ENCODE measurements at places on chromosomes 12 and 14.

DNA sequence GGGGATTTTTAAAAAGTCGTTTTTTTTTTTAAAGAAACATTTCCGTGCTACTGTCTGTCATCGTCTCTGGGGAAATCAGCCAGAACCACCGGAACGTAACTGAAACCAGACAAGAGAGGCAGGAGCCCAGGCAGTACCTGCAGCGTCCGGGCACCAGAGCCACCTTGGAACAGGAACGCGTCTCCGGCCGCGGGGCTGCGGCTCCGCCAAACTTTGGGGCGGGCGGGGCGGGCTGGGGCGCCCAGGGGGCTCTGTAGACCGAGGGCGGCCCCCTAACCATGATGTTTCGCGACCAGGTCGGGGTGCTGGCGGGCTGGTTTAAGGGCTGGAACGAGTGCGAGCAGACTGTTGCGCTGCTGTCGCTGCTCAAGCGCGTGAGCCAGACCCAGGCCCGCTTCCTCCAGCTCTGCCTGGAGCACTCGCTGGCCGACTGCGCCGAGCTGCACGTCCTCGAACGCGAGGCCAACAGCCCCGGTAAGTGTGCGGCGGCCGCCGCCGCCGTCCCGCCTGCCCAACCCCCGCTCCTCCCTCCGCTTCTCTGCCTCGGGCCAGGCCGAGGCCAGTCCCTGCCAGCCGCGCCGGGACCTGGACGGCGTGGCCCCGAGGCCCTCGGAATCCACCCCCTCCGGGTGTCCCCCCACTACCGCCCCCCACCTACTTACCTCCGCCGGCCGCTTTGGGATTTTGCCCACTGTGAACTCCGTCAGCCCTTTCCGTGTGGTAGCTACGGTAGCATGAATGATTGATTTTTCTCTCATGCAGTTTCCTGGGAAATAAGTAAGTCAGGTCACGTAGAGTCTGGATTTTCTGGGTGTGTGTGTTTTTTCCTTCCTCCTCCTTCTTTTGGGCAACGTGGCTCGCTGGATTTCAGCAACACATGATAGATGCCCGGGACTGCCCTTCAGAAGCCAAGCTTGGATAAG, 972 bp downstream of the SAMD4A start:
- peak; percentile 8 for DNase-seq

GRCh38 chr14:83960832-83961512, 1569.0 kb upstream of the FLRT2 start:
- no peak for DNase-seq

DNA sequence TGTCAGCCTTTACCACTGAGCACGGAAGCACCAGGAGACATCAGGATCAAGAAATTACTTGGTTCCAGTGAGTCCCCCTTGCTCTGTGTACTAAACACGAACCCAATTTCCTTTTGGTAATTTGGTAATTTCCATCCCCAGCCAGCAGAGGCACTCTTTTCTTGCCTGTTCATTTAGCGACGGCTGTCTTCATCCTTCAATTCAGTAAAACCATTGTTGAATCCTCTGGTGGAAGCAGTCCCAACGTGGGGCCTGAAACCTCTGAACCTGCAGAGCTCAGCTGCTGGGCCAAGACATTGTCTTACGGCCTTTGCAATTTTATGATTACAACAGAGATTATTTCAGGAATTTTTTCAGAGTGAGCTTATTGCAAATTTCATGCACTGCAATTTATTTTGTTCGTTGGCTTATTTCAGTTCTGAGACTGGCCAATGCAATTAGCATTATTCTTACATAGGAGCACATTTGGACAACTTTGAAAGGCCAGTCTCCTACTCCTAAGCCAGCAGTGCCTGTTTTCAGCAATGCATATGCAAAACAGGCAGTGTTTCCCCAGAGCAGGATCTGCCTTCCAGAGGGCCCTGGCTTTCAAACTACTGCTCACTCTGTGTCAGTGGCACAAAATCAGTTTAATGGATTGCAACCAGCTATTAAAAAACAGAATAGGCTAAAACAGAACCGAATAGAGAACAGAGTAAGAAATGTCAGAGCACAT, 372.9 kb upstream of the TMEM132C start:
- DNase-seq: no peak

- no peak for DNase-seq
Observed at GRCh38 chr12:27852117-27852516, 72.1 kb upstream of the MANSC4 start.

DNA sequence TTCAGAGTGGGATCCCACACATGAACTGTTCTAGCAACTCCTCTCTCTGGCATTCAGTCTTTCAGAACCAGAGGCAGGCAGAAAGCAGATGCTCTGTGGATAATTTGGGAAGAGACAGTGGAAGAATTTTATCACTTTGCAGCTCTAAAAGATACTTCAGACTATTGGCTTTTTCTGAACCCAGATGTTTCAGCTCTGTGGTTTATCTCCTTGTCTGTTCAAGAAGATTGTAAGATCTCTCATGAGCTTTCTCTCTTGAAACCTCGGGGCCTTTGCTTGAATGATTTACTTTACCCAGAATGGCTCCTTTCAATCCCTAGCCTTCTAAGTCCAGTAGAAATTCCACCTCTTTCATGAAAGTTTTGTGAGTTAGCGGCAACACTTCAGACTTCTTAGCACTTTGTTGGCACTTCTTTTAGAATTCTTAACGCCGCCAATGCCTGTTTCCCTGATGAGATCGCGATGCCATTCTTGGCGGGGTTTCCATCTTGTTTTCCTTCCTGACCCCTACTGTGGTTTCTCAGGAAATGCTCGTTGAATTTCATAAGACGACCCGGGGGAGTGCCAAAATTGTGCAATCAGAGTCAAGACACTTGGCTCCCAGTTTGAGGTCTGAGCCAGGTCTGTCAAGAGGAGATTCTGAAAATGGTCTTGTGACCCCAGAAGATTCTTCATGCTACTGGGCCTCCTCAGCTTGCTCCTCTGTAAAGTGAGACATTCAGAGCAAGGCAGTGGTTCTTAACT, 107.0 kb upstream of the PRICKLE1 start:
- DNase-seq: no peak

DNA sequence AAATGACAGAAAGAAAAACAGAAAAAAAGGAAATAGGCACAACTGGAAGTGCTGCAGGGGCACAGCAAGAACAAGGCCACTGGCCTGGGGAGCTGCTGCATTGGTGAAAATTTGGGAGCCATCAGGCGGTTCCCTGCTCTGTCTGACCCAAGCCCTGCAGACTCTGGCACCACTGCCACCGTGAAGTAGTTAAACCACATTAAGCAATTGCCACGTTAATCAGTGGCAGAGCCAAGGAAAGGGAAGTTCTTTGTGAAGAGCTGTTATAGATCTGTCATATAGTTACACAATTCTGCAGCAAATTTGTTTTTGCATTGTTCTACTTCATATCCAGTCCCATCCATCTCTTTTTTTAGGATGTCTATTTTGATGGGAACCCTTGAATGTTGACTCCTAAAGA, 915.3 kb downstream of the FSCB start:
- DNase-seq: no peak

DNA sequence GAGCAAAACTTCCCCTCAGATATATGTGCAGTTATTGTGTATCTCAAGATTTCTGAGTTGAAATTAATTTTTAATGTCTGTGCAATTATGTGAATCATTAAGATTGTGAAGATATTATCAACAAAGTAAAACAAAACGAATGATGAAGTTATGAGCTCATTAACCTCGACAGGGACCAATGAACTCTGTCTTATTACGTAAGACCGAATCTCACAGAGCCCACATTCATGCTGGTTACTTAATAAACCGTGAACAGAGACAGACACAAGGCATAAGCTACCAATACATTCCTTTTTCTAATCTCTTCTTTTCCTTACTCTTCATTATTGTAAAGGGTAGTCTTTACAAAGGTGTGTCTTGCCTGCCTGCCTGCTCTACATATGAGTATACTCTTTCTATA, 568.7 kb downstream of the RPS29 start:
- DNase-seq: no peak

DNA sequence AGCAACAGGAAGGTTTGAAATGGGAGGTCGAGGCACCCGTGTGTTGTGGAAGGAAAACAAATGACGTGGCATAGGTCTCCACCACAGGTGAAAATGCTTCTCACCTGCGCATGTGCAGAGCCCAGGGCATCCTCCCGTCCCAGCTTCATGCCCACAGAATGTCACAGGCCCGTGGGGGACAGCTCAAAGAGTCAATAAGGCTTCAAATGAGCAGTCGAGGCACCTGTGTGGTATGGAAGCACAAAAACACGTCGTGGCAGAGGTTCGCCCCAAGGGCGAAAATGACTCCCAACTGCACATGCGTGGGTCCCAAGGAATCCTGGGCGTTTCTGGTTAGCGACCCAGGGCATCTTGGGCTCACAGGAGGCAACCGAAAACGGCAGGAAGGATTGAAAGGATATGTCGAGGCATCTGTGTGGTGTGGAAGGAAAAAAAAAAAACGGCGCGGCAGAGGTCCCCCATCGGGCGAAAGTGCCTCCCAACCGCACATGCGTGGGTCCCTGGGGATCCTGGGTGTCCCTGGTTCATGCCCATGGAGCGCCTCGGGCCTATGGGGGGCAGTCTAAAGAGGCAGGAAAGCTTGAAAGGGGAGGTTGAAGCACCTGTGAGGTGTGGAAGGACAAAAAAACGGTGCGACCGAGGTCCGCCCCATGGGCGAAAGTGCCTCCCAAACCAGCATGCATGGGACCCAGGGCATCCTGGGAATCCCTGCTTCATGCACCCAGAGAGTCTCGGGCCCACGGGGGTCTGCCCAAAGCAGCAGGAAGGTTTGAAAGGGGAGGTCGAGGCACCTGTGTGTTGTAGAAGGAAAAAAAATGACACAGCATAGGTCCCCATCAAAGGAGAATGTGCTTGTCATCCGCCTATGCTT, 578.5 kb downstream of the ALG10 start:
- DNase-seq: no peak

GRCh38 chr14:67503331-67503730, 14.8 kb upstream of the TMEM229B start:
- DNase-seq: no peak

- no peak for DNase-seq
Observed at GRCh38 chr14:51396222-51396815, 156.3 kb downstream of the TMX1 start.

DNA sequence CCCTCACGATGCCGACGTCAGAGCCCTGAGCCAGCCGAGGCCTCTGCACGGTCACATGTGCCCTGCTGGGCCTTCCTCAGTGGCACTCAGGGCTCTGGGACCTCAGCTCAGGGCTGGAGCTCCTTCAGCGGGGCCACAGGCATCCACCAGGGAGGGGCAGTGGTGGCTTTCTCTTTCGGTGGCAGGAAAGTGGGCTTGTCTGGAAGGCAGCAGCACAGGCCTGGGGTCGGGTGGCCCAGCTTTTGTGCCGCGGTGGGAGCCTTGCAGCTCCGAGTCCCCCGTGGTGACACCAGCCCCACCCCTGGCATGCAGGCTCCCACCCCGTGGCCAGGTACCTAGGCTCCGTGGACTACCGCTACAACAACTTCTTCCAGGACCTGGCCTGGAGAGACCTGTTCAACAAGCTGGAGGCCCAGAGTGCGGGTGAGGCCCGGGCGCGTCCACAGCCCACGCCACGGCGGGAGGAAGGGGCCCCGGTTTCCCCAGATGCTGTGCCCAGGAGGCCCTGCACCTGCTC, 14.2 kb upstream of the TEX22 start:
- no peak for DNase-seq

- no peak for DNase-seq
Observed at GRCh38 chr12:90627180-90627896, 327.6 kb downstream of the CCER1 start.

DNA sequence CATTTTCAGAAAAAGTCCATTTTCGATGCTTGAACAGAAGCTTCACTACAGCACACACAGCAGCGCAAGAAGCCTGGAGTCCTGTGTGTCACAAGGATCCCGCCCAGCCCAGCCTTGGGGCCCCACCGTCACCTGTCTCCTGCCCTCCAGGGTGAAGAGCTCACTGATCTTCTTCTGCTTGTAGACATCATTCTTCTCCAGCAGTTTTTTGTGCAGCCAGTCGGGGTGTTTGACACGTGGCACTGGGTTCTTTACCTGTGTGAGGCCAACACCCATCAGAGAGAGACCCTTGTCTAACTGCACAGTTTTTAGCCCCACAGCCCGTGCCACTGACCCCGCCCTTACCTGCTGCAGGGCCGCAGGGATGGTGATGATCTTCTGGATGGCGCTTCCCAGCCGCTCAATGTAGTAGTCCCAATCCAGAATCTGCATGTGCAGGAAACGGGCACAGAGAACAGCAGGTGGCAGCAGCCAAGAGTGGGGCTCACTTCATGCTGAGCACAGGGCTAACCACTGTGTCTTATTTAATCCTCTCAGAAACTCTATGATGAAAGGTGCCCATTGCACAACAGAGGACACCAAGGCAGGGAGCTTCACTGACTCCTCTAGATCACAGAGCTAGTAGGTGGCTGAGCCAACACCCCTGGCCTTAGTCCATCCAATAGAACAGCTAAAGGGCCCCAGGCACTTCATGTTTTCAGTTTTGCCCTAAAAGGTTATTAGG, 30.0 kb downstream of the POLE start:
- no peak for DNase-seq

DNA sequence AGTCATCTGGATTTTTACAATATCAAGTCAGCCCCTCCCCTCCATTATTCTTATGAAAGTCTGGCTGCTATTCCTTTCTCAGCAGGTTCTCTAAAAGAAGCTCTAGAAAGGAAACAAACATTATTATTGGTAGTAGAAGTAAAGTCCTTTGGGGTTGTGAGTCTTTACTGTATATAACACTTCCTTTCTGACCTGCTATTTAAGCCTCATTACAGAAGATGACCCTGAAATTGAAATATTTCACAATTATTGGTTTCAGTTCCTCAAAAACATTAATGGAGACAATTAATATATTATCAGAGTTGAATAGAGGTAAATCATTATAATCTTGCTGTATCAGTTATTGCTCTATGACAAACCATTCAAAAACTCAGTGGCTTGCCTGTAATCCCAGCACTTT, 19.3 kb downstream of the PLEKHA5 start:
- no peak for DNase-seq

DNA sequence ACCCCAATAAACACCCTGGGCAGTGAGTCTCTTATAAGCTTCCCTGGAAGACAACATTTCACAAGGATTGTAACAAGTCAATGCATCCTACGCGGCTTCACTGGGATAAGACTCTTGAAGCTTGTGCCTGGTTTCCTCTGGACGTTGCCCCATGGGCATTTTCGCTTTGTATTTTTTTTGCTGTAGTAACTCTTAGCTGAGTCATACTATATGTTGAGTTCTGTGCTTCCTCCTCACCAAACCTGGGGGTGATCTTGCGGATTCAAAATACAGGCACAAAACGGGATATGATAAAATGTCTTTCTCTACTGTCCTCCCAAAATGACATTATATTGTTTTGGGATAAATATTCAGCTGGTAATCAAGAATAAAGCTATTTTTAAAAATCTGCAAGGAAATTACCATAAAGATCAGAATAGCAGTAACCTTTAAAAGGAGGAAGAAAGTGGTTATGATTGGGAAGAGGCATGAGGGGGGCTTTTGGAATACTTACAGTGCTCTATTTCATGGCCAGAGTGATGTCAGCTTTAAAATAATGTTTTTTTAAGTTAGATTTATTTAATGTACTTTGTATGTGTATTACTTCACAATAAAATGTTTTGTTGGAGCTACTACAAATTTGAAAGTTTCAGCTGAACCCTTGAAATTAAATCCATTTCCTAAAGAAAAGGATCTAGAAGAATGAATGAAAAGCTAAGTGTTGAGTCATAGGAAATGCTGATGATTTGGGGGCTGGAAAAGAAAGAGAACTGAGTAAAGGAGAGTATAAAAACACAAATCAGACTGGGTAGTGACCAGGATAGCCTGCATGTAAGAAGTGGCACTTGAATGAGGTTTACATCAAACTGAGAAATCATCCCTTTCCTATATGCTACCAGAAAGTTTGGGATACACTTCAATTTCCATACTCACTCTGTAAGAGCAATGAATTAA, 14.7 kb downstream of the BTBD7 start:
- no peak for DNase-seq

- no peak for DNase-seq
Observed at GRCh38 chr12:7624478-7624877, 41.2 kb downstream of the APOBEC1 start.

All from NCI-H510A (cell line).